ENCODE measurements at places on chromosomes 7 and 10.

DNA sequence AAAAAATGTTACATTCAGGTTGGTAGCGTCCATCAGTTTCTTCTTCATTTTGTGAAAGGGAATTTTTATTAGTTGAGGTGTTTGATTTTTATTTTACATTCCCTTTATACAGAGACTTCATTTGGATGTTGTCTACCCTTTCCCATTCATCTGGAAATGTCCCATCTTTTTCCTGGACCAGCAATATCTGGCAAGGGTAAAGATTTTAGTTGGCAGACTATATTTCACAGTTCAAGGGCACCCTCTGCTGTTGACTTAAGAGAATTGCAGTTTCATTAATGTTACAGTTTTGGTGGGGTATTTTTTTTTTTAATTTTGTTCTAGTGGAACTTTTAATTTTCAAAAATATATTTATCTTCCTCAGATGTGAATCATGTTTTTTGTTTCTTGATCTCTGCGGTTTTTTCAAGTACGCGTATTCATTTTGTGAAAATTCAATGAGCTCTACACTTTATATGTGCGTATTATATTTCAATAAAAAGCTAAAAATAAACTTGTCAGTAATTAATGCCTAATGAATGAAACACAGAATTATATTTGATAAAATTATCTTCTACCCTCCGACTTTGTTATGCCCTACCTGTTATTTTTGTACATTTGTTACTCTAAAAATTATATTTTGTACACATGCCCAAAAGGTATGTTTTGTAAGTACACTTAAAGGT, 97.9 kb upstream of the KLF14 start:
- no peak for DNase-seq

- no peak for DNase-seq
Observed at GRCh38 chr10:110443239-110444003, 54.3 kb upstream of the DUSP5 start.

- DNase-seq: no peak
Observed at GRCh38 chr10:78703593-78703992, 365.2 kb upstream of the ZMIZ1 start.

- no peak for DNase-seq
Observed at GRCh38 chr10:24303522-24304310, 94.8 kb downstream of the KIAA1217 start.

GRCh38 chr7:150564006-150564405, 3.2 kb upstream of the GIMAP4 start:
- no peak for DNase-seq

DNA sequence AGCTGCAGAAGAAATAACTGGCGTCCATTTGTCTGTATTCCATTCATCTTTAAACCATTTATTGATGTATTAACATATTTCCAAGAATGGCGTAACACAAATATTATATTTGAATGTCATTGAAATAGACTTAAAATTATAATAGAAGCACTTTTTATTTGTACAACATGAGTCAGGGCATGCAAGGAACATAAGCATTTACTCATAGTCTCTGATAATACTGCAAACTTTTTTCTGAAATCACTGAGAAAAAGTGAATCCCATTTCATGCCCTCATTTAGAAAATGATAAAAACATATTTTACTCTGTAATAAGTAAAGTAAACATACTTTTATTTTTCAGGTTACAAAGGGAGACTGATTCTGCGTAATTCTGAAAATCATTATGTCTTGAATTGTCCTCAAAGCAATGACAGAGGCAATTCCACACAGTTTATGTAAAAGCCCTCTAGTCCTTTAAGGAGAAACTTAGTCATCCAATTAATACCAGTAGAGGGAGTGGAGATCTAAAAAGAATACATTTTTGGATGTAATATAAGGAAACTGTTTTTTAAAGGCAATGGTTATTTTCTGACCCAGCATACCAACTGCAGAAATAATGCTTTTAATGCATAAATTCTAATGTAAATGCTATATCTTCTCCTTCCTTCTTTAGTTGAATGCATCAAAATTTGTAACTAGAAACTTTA, 58.1 kb downstream of the AGMO start:
- DNase-seq: no peak

- no peak for DNase-seq
Observed at GRCh38 chr10:6068422-6068821, 6.3 kb upstream of the IL2RA start.

DNA sequence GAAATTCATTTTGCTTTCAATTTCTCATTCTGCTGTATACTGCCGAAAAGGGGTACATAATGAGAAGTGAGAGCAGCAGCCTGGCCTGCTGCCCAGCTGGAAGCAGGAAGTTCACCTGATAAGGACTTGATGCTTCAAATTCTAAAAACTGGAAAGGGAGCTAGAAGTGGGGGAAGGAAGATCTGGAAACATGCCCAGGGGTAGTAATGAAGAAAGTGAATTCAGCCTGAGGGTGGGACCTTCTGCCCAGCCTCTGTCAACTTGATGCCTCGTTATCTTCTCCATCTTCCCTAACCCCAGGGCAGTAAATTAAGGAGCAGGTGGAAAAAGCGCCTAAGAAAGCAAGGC, 69.4 kb downstream of the ARMH3 start:
- no peak for DNase-seq

DNA sequence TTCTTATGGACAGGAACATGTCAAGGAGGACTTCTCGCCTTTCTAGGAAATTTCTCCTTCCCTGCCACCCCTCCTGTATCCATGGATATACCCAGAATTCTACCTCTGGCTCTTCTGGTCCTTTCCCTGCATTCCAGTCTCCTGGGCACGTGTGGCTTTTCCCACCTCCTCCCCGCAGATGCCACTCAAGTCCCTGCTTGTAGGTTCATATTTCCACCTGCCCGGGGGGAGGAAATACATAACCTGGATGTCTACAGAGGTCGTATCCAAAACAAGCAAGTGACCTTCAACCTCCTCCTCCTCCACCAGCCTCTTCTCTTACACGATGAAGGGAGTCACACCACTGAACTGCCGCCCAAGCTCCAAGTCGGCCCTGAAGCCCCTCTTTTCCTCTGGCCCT, 20.7 kb downstream of the FGFR2 start:
- DNase-seq: no peak

GRCh38 chr7:101669307-101669706, 40.2 kb upstream of the MYL10 start:
- DNase-seq: no peak

- DNase-seq: no peak
Observed at GRCh38 chr10:113576852-113577251, 24.0 kb downstream of the HABP2 start.

GRCh38 chr7:150781961-150782360, 18.2 kb downstream of the TMEM176B start:
- no peak for DNase-seq

DNA sequence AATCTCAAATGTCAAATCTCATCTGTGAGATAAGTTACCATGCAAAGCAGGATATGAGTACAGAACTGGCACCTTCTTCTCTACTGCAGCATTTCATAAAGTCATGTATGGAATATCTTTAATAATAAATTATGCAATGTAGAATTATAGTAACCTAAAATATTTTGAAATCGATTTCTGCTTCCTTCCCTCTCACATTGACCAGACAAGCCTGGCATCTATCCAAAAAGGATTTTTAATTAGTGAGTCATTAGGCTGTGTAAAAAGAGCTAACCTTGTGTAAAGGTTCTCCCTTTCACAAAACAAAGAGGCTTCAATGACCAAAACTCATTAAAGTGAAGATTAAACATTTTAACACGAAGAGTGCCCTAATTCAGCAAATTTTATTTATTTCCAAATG, 48.8 kb upstream of the EXOC6 start:
- no peak for DNase-seq

DNA sequence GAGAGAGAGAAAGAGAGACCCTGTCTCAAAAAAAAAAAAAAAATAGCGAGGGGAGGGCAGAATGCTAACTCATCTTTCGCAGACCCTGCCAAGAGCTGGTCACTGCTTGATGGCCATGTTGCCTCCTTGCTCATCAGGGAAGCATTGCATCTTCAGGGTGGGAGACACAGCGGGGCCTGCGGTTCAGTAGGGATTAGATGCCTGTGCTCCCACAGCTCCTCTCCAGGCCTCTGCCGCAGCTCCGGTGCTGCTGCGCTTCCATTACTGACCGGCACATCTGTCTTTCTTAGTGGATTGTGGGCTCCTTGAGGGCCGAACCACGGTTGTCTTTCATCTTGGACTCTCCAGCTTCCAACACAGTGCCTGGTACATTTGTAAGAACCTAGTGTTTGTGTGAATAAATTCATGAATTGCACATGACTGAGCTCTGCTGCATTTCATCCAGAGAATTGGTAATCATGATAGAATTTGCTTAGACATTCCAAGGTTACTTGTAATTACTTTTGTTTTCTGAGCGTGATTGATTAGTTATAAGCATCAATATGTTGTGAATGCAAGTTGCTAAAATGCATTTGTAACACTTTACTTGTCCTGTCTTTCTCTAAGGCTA, 16.8 kb downstream of the HK1 start:
- no peak for DNase-seq

- no peak for DNase-seq
Observed at GRCh38 chr10:11588873-11589574, 22.4 kb downstream of the USP6NL start.

- no peak for DNase-seq
Observed at GRCh38 chr7:42244828-42245227, 7.8 kb upstream of the GLI3 start.

DNA sequence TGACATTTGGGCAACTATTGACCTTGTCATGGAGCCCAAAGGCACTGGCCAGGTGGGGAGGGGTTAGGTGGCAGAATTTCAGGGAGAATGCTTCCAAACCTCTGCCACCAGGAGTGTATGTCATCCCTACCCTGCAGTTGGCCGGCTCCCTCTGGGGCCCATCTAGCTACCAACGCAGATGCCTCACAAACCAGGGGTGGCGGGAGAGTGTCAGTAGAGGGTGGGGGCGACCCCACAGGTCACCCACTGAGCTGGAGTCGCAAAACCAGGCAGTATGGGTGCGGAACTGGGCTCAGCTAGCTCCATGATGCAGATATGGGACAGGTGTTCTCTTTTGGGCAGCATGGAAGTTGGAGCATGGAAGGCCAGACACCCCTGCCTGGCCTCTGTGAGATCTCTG, 51.4 kb downstream of the FAM241B start:
- DNase-seq: no peak

GRCh38 chr7:99499371-99499720, 735 bp downstream of the ZNF394 start:
- no peak for DNase-seq

DNA sequence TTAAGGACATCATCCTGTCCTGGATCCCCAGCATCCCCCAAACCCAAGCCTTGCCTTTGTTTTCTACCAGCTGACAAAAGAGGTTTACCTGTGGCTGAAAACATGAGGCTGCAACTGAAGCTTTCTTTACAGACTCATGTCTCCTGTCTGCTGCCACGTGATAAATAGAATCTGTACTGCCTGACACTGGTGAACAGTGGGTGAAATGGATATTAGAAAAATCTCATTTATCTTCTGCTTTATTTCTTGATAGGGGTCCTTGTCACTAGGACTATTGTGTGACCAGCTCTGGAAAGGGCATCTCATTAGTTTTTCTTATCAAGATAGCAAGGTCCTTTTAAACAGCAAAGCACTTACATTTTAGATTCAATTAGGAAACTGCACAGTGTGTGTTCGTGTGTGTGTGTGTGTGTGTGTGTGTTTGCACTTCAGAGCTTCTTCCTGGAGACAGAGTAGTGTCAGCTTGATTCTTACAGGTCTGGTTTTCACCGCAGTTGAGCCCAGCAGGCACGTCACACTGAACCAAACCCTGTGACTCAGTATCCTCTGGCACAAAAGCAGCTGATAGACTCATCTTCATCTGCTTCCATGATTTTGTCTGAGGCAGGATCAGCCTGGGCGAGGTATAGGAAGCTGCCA, 373.5 kb upstream of the CELF2 start:
- no peak for DNase-seq

DNA sequence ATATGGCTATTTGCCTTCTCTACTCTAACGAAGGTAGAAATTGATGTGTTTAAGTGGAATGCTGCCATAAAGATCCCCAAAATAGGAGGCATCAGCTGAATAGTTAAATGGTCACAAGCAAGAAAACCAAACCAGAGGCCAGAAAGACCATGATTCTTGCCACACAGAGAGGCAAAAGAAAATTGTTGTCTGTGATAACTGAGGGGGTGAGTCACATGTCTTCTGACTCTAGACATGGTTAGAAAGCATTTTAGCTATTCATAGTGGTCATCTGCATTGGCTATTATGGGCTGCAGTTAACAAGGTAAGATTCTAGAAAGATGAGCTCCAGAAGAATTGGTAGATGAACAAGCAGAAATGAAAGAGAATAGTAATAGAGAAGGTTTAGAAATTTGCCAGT, 361.4 kb upstream of the NPSR1 start:
- DNase-seq: no peak

DNA sequence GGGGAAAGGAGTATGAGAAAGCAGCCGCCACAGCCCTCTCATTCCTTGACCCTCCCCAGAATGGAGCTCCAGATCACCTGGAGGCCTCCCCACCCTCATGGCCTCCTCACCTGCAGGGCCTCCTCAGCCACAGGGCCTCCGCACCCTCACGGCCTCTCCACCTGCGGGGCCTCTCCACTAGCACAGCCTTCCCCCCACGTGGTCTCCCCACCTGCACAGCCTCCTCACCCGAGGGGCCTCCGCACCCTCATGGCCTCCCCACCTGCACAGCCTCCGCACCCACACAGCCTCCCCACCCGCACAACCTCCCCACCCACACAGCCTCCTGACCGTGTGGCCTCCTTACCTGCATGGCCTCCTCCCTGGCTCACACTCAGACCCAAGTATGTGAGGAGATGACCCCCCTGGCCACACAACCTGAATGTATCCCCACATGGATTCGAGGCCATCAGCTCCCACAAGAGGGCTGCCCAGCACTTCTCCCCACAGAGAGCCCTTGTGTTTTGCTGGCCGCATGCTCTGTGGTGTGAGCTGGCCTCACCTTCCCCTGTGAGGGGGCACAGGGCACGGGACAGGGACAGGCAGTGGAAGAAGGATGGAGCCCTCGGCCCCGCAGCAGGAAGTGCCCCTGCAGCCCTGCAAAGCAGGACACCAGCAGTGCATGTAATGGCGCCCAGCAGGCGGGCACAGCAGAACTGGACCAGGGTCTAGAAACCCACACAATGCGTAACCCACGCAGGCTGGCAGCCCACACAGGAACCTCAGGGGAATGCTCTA, 3.1 kb downstream of the DIP2C start:
- DNase-seq: no peak

DNA sequence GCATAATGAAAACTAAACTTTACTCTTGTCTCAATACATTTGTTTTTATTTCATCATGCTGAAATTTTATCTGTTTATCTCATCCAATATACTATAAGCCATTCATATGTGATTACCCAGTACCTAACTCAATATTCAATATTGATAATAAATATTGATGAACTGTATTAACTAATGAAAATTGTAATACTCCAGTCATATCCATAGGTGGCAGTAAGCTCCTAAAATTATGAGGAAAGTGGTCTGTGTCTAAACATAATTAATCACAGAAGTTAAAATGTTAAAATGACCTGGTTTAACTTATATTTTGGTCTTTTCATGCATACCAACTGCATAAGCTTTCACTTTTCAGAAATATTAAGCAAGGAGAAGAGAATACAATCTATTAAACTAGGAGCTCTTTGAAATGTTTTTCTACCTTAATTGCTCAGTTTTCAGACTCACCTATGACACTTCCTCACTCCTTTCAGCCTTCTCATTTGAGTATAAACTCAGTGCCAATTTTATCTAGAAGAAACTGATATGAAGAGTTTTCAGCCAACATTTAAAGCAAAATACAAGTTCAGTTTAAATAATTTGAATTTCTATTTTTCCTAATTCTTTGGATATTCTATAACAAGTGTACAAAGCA, 30.5 kb upstream of the VWDE start:
- DNase-seq: no peak
